ENCODE measurements at places on chromosomes 5 and 9. TPM values are rescaled to one million over a fixed set of nuclear protein-coding genes. Genes with fewer than 3 reads are reported as not detected.
A peak's percentile ranks its signal among the peaks of the same experiment; 100 is the strongest.

Gene NMUR2
- total RNA-seq, result not detected

Gene WNK2
- total RNA-seq, result 0.40 TPM

Gene IRX1
- total RNA-seq, result 0.95 TPM

Gene SAP30L
- total RNA-seq, result 32.0 TPM

Gene GMCL2
- not detected for total RNA-seq

Gene PCDHGA9
- 5.3 TPM for total RNA-seq

Gene PDE6A
- 0.82 TPM for total RNA-seq

Gene PCDHGB6
- total RNA-seq, result 5.7 TPM

Gene SLC6A7
- total RNA-seq, result not detected

- DNase-seq, result no peak
- H3K4me3 ChIP-seq, result no peak overlapping the region
- H3K27ac ChIP-seq, result no peak overlapping the region
Measured at GRCh38 chr9:92295827-92296258, 2.3 kb upstream of the IARS1 start.

GRCh38 chr9:131500377-131500776, 2.3 kb upstream of the POMT1 start:
- H3K36me3 ChIP-seq, result peaks cover 21% of the 10 kb centered on the region
- no peaks in the 10 kb centered on the region for H3K27me3 ChIP-seq
- DNase-seq, result no peak
- no peak overlapping the region for H3K27ac ChIP-seq
- H3K4me3 ChIP-seq, result no peak overlapping the region

GRCh38 chr5:65059681-65060598, 291.2 kb downstream of the CWC27 start:
- H3K36me3 ChIP-seq, result no peaks in the 10 kb centered on the region
- no peak for DNase-seq
- H3K27ac ChIP-seq, result no peak overlapping the region
- H3K27me3 ChIP-seq, result no peaks in the 10 kb centered on the region
- H3K4me1 ChIP-seq, result peaks cover 13% of the 10 kb centered on the region
- no peak overlapping the region for H3K4me3 ChIP-seq

- no peak overlapping the region for H3K4me3 ChIP-seq
- H3K36me3 ChIP-seq, result no peaks in the 10 kb centered on the region
- no peaks in the 10 kb centered on the region for H3K4me1 ChIP-seq
- peaks cover 4% of the 10 kb centered on the region for H3K27me3 ChIP-seq
Measured at GRCh38 chr9:73548201-73548600, 396.5 kb downstream of the ANXA1 start.

- H3K36me3 ChIP-seq, result no peaks in the 10 kb centered on the region
- H3K27ac ChIP-seq, result no peak overlapping the region
- no peak overlapping the region for H3K4me3 ChIP-seq
Measured at GRCh38 chr9:125847735-125848134, 100.6 kb downstream of the PBX3 start.

GRCh38 chr5:160213537-160213936, 15.8 kb upstream of the FABP6 start:
- H3K27ac ChIP-seq, result no peak overlapping the region
- no peak overlapping the region for H3K4me3 ChIP-seq
- no peak for DNase-seq
- H3K36me3 ChIP-seq, result no peaks in the 10 kb centered on the region
- H3K4me1 ChIP-seq, result peaks cover 18% of the 10 kb centered on the region
- H3K27me3 ChIP-seq, result no peaks in the 10 kb centered on the region

GRCh38 chr5:122715095-122715494, 59.8 kb upstream of the SNX2 start:
- no peaks in the 10 kb centered on the region for H3K4me1 ChIP-seq
- no peak for DNase-seq
- H3K27me3 ChIP-seq, result no peaks in the 10 kb centered on the region
- H3K27ac ChIP-seq, result no peak overlapping the region
- no peaks in the 10 kb centered on the region for H3K36me3 ChIP-seq
- no peak overlapping the region for H3K4me3 ChIP-seq

- no peak overlapping the region for H3K4me3 ChIP-seq
- H3K27me3 ChIP-seq, result no peaks in the 10 kb centered on the region
- H3K27ac ChIP-seq, result no peak overlapping the region
- no peaks in the 10 kb centered on the region for H3K4me1 ChIP-seq
Measured at GRCh38 chr5:16772556-16772955, 155.8 kb upstream of the RETREG1 start.

- no peak overlapping the region for H3K27ac ChIP-seq
- H3K27me3 ChIP-seq, result no peaks in the 10 kb centered on the region
- DNase-seq, result no peak
- peaks cover 10% of the 10 kb centered on the region for H3K36me3 ChIP-seq
- H3K4me1 ChIP-seq, result peaks cover 2% of the 10 kb centered on the region
Measured at GRCh38 chr9:73170185-73170957, 18.7 kb downstream of the ANXA1 start.

GRCh38 chr9:131259432-131259898, 16.8 kb downstream of the FAM78A start:
- H3K4me3 ChIP-seq, result no peak overlapping the region
- no peaks in the 10 kb centered on the region for H3K27me3 ChIP-seq
- peaks cover 6% of the 10 kb centered on the region for H3K4me1 ChIP-seq
- H3K27ac ChIP-seq, result no peak overlapping the region
- peaks cover 24% of the 10 kb centered on the region for H3K36me3 ChIP-seq
- no peak for DNase-seq

- no peaks in the 10 kb centered on the region for H3K36me3 ChIP-seq
- H3K4me3 ChIP-seq, result no peak overlapping the region
- DNase-seq, result no peak
- H3K4me1 ChIP-seq, result peaks cover 11% of the 10 kb centered on the region
Measured at GRCh38 chr9:124475158-124475867, 25.1 kb downstream of the ADGRD2 start.

- H3K36me3 ChIP-seq, result peaks cover 18% of the 10 kb centered on the region
- peaks cover 7% of the 10 kb centered on the region for H3K4me1 ChIP-seq
- H3K27ac ChIP-seq, result no peak overlapping the region
- no peak overlapping the region for H3K4me3 ChIP-seq
- no peaks in the 10 kb centered on the region for H3K27me3 ChIP-seq
Measured at GRCh38 chr9:75146229-75146628, 57.9 kb downstream of the OSTF1 start.

- peaks cover 9% of the 10 kb centered on the region for H3K4me1 ChIP-seq
- no peak for DNase-seq
- H3K4me3 ChIP-seq, result no peak overlapping the region
- no peaks in the 10 kb centered on the region for H3K36me3 ChIP-seq
Measured at GRCh38 chr9:100072805-100073204, 26.0 kb downstream of the ERP44 start.

GRCh38 chr9:114472765-114473446, 32.4 kb downstream of the WHRN start:
- H3K4me1 ChIP-seq, result peaks cover 23% of the 10 kb centered on the region
- no peak overlapping the region for H3K27ac ChIP-seq
- H3K4me3 ChIP-seq, result no peak overlapping the region
- no peaks in the 10 kb centered on the region for H3K27me3 ChIP-seq

- H3K4me1 ChIP-seq, result no peaks in the 10 kb centered on the region
- no peak overlapping the region for H3K4me3 ChIP-seq
- no peaks in the 10 kb centered on the region for H3K36me3 ChIP-seq
- no peak overlapping the region for H3K27ac ChIP-seq
- no peaks in the 10 kb centered on the region for H3K27me3 ChIP-seq
Measured at GRCh38 chr9:71847892-71848291, 63.1 kb downstream of the ABHD17B start.

GRCh38 chr9:86695910-86696424, 251.3 kb downstream of the GAS1 start:
- no peak for DNase-seq
- H3K4me1 ChIP-seq, result peaks cover 2% of the 10 kb centered on the region
- no peaks in the 10 kb centered on the region for H3K27me3 ChIP-seq

DNA sequence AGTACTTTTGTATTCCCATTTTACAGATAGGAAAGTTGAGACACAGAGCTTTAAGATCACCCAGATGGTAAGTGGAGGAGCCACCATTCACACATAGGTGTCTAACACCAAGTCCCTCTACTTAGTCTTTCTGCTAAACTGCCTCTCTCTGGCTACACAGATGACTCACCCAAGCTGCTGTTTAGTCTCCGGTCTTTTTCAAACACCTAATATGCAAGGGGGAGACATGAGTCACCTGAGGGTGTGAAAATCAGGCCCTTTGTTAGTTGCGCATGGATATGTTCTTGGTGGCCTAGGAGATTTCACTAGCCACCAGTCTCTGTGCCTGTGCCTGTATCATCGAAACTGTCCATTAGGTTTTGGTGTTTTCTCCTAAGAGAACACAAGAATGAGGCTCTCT, 117.8 kb downstream of the MAST4 start:
- H3K4me1 ChIP-seq, result no peaks in the 10 kb centered on the region
- no peak overlapping the region for H3K4me3 ChIP-seq
- H3K36me3 ChIP-seq, result no peaks in the 10 kb centered on the region
- DNase-seq, result no peak
- H3K27ac ChIP-seq, result no peak overlapping the region

DNA sequence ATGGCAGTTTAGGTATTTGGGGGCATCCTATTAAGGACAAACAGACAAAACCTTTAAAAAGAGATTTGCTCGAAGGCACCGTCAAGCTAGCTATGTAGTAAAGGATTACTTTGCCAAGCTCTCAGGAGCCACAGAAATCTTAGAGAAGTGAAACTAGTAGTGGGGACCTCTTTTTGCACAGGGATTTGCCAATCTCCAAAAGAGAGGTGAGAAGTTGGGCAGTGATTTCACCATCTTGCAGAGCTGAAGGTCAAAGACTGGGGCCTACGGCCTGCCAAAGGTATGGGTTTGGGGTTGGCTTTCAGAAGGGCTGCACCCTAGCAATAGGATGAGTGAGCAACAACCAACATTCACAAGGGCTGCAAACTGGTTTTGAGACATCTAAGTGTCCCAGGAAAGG, 1.6 kb upstream of the FCN1 start:
- H3K4me3 ChIP-seq, result no peak overlapping the region
- no peaks in the 10 kb centered on the region for H3K4me1 ChIP-seq
- no peaks in the 10 kb centered on the region for H3K36me3 ChIP-seq
- H3K27me3 ChIP-seq, result no peaks in the 10 kb centered on the region

- H3K27ac ChIP-seq, result no peak overlapping the region
- no peak overlapping the region for H3K4me3 ChIP-seq
- no peaks in the 10 kb centered on the region for H3K36me3 ChIP-seq
- H3K4me1 ChIP-seq, result no peaks in the 10 kb centered on the region
- H3K27me3 ChIP-seq, result no peaks in the 10 kb centered on the region
- DNase-seq, result no peak
Measured at GRCh38 chr5:36641431-36641830, 35.0 kb downstream of the SLC1A3 start.

- H3K27me3 ChIP-seq, result no peaks in the 10 kb centered on the region
- DNase-seq, result no peak
- no peak overlapping the region for H3K27ac ChIP-seq
- H3K4me3 ChIP-seq, result no peak overlapping the region
- H3K36me3 ChIP-seq, result no peaks in the 10 kb centered on the region
Measured at GRCh38 chr5:146015001-146015400, 78.6 kb downstream of the SH3RF2 start.

DNA sequence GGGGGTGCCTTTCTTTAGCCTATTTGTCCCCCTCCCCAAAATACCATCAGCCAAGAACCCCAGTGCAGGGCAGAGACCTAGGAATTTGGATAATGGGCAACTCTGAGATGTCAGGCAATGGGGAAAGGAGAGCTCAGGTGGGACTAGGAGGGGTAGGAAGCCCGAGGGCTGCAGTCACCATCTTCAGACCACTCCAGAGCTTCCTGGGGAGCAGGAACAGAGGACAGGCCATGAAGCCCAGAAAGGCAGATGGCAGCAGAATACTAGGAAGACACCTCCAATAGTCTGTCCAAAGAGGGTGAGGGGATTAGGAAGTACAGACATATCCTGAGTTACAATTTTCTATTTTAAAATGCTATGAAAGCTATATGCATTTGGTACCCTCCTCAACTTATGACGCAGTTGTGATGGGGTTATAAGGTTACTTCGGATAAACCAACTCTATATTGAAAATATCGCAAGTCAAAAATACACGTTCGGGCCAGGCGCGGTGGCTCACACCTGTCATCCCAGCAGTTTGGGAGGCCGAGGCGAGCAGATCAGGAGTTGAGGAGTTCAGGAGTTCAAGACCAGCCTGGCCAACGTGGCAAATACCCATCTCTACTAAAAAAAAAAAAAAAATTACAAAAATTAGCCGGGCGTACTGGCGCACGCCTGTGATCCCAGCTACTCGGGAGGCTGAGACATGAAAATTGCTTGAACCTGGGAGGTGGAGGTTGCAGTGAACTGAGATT, 34.6 kb upstream of the IL17B start:
- no peak for DNase-seq
- peak overlapping the region; percentile 3 for H3K4me3 ChIP-seq
- H3K36me3 ChIP-seq, result peaks cover 7% of the 10 kb centered on the region
- H3K27me3 ChIP-seq, result no peaks in the 10 kb centered on the region
- peak overlapping the region; percentile 87 for H3K27ac ChIP-seq

DNA sequence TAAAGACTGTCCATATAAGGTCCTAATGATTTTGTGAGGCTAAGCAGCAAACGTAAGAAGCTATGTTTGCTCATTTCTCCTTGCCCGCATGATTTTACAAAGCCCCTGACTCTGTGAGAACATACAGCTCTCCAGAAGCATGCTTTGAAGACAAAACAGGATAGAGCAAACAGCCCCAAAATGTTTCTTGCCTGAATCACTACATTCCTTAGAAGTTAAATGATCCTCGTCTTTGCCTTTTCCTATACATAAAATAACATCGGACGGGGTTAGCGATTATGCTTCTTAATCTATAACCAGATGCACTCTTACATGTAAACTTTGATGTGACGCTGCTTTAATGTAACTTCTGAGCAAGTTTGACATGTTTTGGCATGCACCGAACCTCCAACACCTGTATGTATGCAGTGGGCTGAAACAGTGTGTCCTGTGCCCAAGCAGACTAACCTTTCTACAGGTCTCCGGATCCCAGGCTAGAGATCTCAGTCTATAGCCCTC, 353.7 kb downstream of the CETN3 start:
- DNase-seq, result no peak
- H3K4me1 ChIP-seq, result peaks cover 3% of the 10 kb centered on the region
- H3K36me3 ChIP-seq, result no peaks in the 10 kb centered on the region
- no peak overlapping the region for H3K27ac ChIP-seq

GRCh38 chr9:100492952-100493351, 20.0 kb downstream of the TMEFF1 start:
- no peak for DNase-seq
- no peak overlapping the region for H3K4me3 ChIP-seq
- H3K27me3 ChIP-seq, result no peaks in the 10 kb centered on the region

- H3K27me3 ChIP-seq, result no peaks in the 10 kb centered on the region
- H3K27ac ChIP-seq, result peak overlapping the region; percentile 96
Measured at GRCh38 chr9:129111528-129112151, 425 bp downstream of the PTPA start.

GRCh38 chr9:134827559-134827958, 53.1 kb upstream of the FCN2 start:
- no peak overlapping the region for H3K4me3 ChIP-seq
- no peaks in the 10 kb centered on the region for H3K27me3 ChIP-seq
- no peaks in the 10 kb centered on the region for H3K4me1 ChIP-seq
- DNase-seq, result no peak

- H3K4me1 ChIP-seq, result peaks cover 6% of the 10 kb centered on the region
- no peaks in the 10 kb centered on the region for H3K36me3 ChIP-seq
- H3K27ac ChIP-seq, result peak overlapping the region; percentile 19
- no peak for DNase-seq
- no peaks in the 10 kb centered on the region for H3K27me3 ChIP-seq
Measured at GRCh38 chr9:134204991-134205578, 40.7 kb upstream of the RNU6ATAC start.

- H3K4me3 ChIP-seq, result no peak overlapping the region
- no peak overlapping the region for H3K27ac ChIP-seq
- no peaks in the 10 kb centered on the region for H3K27me3 ChIP-seq
- no peak for DNase-seq
- no peaks in the 10 kb centered on the region for H3K4me1 ChIP-seq
Measured at GRCh38 chr9:74035786-74036185, 461.3 kb upstream of the RORB start.

All from esophagus squamous epithelium (tissue), 5 donors.